ENCODE measurements at places on chromosomes 11 and 22. TPM values are rescaled to one million over a fixed set of nuclear protein-coding genes. Genes with fewer than 3 reads are reported as not detected.
A peak's percentile ranks its signal among the peaks of the same experiment; 100 is the strongest.

GRCh38 chr11:128246810-128247594 lies 340.4 kb downstream of the ETS1 start:
- DNase-seq: no peak

GRCh38 chr11:123052901-123053721 lies 8.8 kb downstream of the HSPA8 start:
- DNase-seq: no peak

DNA sequence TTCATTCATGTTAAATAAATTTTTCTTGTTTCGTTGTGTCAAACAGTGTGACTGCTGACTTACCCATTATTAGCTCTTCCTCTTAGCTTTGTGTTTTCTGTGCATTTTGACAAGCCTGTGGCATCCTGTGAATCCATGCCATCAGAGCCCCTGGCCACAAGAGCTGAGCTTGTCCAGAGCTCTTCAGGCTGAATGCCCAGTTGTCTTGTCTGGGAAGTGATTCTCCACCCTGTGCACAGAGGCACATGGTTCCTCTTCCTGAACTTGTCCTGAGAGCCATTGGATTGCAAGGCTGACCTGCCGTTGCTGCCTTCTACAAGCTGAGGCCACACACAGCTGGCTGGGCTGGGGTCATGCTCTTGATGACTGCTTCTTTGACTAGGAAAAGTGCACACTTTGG lies 64.1 kb downstream of the PPP6R3 start:
- no peak for DNase-seq

DNA sequence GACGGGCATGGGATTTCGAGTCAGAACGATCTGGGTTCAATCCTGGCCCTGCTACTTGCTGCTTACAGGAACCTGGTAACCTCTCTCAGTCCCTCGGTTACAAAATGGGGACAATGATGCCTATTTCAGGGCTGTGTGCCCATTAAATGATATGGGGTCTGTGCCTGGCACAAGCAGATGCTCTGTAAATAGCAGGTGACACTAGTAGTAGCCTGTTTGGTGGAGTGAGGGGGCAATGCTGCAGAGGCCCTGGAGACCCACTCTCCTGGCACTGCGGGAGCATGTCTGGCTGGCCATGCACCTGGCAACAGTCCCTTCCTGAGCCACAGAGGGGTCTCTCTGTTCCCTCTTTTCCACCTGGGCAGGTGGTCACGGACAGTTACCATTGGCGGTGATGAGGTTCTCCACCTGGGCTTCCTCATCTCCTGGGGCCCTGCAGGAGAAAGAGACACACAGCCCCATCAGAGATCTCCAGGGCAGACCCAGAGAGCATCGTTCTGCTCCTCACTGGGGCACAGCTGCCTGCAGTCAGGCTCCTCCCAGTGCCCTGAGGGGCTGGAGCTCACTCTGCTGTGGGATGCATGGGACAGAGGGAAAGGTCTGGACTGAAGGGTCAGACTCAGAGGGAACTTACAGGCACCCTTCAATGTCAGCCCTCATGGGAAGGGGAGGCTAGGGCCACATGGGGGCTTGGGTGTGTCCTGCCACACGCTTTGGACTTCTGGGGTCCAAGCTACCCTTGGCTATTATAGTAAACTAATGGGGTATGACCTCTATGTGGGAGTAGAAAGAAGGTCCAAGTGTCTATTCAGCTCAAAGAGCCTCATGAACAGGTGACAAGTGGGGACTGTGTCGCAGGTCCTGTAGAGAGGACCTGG lies 15.6 kb upstream of the FXYD2 start:
- no peak for DNase-seq

GRCh38 chr22:35611891-35612576 lies 5.1 kb downstream of the MB start:
- DNase-seq: peak; percentile 65

GRCh38 chr11:19828382-19829108 lies 115.9 kb downstream of the NAV2 start:
- peak; percentile 68 for DNase-seq

DNA sequence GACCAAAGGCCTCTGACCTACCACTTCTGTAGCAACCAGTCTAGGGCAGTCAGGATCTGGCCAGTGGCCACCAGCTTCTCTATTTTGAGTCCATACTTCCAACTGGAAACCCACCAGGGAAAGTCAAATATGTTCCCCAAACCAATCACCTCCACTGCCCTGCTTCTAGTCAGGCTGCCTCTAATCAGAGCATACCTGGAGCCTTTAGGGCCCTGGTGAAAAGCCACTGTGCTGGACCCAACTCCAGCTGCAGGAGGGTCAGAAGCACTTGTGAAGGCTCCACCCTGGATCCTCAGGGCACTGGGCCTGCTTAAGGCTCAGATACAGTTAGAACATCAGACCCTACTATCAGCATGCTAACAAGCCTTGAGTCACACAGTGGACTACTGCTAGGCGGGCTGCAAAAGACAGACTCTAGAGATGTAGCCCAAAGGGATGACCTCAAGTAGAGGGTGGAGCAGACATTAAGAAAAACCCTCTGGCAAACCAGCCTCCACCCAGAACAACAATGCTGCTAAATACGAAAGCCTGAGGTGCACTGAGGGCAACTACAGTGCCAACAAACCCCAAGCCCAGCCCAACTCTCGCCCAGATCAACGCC lies 69.2 kb downstream of the DGCR2 start:
- no peak for DNase-seq

DNA sequence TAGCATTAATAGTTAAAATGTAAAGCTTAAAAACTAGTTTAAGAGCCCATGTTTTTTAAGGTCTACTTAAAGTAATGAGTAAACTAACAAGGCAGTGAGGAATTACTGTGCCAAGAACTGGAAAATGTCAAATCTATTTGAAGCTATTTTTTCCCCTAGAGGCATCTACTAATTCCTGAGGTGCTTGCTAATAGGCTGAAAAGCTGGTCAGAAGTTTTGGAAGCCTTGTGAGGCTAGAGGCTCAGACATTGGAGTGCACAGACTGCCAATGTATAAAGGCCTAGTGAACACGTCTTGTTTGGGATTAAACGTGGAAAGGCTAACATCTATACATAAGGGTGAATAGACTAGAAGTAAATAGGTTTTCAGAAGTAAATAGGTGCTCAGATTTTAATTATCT lies 136.5 kb upstream of the C11orf87 start:
- DNase-seq: no peak

DNA sequence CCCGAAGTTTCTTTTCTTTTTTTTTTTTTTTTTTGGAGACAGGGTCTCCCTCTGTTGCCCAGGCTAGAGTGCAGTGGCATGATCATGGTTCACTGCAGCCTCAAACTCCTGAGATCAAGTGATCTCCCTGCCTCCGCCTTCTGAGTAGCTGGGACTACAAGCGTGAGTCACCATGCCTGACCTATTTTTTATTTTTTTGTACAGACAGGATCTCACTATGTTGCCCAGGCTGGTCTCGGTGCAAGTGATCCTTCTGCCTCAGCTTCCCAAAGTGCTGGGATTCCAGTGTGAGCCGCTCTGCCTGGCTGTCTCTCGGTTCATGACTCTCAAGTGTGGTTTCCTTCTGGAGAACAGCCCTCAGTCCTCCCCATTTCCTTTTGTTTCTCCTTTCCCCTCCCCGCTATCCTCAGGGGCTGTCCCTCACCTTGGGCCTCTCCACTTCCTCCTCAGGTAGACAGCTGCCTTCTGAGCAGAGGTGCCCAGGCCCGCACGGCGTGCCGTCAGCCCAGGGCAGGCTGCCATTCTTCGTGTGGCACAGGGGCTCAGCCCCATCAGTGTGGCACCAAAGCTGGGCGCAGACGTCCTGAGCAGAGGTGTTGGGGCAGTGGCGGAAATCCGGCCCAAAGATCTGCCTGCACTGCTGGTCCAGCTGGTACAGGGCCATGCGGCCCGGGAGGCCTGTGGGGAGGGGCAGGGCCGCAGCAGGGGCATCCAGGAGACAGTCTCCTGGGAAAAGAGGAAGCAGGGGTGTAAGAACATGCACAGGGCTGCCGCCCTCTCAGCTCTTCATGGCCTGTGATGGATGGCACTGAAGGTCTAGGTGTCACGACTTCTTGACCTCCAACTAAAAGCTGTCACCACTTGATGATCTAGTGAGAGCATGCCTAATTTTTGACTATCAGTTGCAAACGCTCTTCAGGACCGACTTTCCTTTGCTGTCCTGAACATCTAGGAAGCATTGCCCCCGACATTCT lies 14.0 kb downstream of the ADAMTS8 start:
- no peak for DNase-seq

DNA sequence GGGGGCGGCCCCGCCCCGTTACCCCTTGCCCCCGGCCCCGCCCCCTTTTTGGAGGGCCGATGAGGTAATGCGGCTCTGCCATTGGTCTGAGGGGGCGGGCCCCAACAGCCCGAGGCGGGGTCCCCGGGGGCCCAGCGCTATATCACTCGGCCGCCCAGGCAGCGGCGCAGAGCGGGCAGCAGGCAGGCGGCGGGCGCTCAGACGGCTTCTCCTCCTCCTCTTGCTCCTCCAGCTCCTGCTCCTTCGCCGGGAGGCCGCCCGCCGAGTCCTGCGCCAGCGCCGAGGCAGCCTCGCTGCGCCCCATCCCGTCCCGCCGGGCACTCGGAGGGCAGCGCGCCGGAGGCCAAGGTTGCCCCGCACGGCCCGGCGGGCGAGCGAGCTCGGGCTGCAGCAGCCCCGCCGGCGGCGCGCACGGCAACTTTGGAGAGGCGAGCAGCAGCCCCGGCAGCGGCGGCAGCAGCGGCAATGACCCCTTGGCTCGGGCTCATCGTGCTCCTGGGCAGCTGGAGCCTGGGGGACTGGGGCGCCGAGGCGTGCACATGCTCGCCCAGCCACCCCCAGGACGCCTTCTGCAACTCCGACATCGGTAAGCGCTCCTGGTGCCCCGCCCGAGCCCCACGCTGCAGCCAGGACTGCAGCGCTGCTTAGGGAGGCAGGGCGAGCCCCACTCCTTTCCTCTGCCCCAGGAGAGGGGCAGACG lies at the start of gene TIMP3:
TSS of gene TIMP3 (plus strand) at position 169 of the 700 bp plus-strand sequence. CDS start at position 466, 297 bp downstream.
- DNase-seq: no peak

DNA sequence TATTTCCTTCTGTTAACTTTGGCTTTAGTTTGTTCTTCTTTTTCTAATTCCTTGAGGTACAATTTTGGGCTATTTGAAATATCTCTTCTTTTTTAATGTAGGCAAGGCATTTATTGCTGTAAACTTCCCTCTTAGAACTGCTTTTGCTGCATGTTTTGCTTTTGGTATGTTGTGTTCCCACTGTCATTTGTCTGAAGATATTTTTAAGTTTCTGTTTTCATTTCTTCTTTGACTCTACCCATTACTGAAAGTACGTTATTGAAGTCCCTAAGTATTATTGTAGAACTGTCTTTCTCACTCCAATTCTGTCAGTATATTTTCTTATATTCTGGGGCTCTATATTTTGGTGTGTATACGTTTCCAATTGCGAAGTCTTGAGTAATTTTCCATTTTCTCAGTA lies 77.9 kb downstream of the KCNQ1OT1 start:
- DNase-seq: no peak

GRCh38 chr22:46737976-46738646 lies at the start of gene CERK:
Gene CERK (minus strand): TSS chr22:46738252. CDS start chr22:46738148, 104 bp downstream.
- DNase-seq: peak; percentile 53

- DNase-seq: no peak
These were observed 11.6 kb upstream of the MTFP1 start for GRCh38 chr22:30413745-30414524.

DNA sequence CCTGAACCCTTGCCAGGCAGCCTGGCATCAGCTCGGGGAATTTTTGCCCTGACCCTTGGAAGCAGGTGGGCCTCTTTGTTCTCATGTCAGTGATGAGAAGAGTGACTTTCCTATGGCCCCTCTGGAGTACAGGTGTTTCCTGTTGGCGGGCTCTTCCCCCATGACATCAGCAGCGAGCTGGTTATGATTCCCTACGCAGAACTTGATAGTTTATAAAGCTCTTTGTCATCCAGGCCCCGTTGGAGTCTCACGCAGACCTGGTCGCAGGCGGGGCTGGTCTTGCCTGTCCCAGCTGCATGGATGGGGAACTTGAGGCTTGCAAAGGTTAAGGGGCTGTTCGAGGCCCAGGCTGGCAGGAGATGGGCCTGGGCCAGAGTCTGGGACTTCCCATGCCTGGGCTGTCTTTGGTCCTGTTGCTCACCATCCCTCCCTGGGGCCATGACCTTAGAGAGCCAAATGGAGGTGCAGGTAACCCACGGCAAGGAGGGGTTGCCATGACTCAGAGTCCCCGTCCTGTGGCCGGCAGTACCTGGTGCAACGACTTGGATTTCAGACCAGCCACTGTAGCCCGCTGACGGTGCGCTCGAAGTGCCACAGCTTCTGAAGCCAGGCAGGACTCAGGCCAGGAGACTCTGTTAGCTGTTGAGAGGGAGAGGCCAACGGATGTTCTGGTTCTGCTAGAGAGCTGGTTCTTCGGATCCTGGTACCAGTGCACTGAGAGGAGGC lies 45.9 kb upstream of the PPP6R3 start:
- DNase-seq: no peak

DNA sequence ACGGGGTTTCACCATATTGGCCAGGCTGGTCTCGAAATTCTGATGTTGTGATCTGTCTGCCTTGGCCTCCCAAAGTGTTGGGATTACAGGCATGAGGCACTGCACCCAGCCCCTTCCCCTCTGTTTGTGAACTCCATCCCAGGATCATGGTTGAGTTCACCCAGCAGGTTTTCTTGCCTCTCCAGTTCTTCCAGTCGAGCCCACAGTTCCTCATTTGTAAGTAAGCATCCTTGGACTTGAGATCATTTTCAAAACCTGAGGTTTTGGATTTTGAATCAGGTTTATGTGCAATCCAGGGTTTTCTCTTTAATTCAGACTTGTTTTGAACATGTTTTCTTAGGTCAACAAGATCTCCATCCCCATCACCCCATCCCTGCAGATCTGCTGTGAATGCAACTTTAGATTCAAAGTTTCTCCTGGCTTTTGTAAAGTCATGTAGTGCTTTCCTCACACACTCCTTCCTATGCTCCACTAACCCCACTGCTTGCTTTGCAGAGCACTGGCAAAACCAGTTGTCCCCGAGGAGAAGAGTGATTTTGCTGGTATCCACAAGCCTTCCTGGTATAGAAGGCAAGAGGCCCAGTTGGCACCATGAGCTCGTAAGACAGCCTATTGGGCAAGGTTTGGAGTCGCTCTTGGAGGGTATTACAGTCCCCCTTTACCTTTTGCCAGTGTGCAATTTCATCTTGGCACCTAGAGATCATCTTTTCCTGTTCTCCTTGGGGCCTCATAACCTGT lies 14.7 kb upstream of the VPREB1 start:
- DNase-seq: no peak

- DNase-seq: no peak
These were observed 35.9 kb upstream of the GRK2 start for GRCh38 chr11:67230406-67230805.

DNA sequence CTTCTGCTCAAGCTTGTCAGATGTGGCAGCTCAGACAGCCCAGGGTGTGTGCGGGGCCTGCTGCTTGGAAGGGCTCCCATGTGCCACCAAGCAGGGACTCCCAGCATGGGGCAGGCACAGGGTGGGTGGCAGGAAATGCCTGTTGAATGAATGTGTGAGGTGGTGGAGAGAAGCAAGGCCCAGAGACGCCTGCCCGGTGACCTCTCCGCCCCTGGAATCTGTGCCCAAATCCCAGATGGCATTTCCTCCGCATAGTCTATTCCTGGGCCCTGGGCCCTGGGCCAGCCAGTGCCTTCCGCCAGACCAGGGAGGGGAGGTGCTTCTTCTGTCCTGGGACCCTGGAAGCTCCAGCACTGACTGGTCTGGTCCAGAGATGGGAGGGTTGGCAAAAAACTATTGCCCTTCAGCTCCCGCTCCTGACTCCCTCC lies 3.7 kb downstream of the CST6 start:
- no peak for DNase-seq

GRCh38 chr22:30202531-30203006 lies 44.0 kb downstream of the LIF start:
- DNase-seq: no peak

The OR9I1 gene
- polyA plus RNA-seq: not detected

The SMTN gene
- polyA plus RNA-seq: 0.88 TPM

The RAG2 gene
- polyA plus RNA-seq: not detected

The CAVIN3 gene
- 5.0 TPM for polyA plus RNA-seq

The SHANK2 gene
- not detected for polyA plus RNA-seq

The TEX12 gene
- not detected for polyA plus RNA-seq

The PLA2G3 gene
- polyA plus RNA-seq: not detected

The HBG2 gene
- polyA plus RNA-seq: 5.1 TPM

Data from CD14-positive monocyte (primary cell).